Endothelial cell (in vitro differentiated cells): ENCODE measurements at places on chromosomes 16 and 17. TPM values are rescaled to one million over a fixed set of nuclear protein-coding genes. Genes with fewer than 3 reads are reported as not detected.

The RGS9 gene
- 8.5 TPM for total RNA-seq

The AARS1 gene
- total RNA-seq, result 60.4 TPM

The RAP1GAP2 gene
- total RNA-seq, result 10.6 TPM

The CCL1 gene
- total RNA-seq, result not detected

The ZG16B gene
- total RNA-seq, result 1.3 TPM

The IGF2BP1 gene
- 298 TPM for total RNA-seq

The PERCC1 gene
- not detected for total RNA-seq

The PNMT gene
- total RNA-seq, result not detected

The CRYBA1 gene
- not detected for total RNA-seq
